Neural crest cell (in vitro differentiated cells): ENCODE measurements at places on chromosomes 2 and 18. TPM values are rescaled to one million over a fixed set of nuclear protein-coding genes. Genes with fewer than 3 reads are reported as not detected.

DNA sequence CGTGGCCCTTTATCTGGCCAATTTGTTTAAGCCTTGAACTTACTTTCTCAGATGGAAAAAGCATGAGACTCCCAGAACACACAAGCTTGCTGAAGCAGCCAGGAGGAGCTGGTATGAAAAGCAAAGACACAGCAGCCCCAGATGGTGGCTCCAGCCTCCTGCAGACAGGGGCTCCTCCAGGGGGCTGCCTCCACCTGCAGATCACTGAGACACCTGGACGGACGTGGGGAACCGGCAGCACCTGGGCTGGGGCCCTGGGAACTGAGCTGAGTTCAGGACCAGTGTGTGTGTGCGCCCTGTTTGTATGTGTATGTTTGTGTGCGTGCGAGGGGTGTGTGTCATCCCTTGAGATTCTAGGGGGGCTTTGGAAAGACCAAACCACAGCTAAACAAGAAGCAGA lies 8.6 kb downstream of the CYS1 start:
- H3K27ac ChIP-seq: no peak overlapping the region
- no peaks in the 10 kb centered on the region for H3K4me1 ChIP-seq
- no peak overlapping the region for H3K4me3 ChIP-seq
- H3K27me3 ChIP-seq: peaks cover 37% of the 10 kb centered on the region
- H3K36me3 ChIP-seq: no peaks in the 10 kb centered on the region

GRCh38 chr2:9373047-9373446 lies 50.3 kb downstream of the ITGB1BP1 start:
- H3K27me3 ChIP-seq: peaks cover 82% of the 10 kb centered on the region
- peaks cover 11% of the 10 kb centered on the region for H3K4me1 ChIP-seq
- H3K4me3 ChIP-seq: no peak overlapping the region

DNA sequence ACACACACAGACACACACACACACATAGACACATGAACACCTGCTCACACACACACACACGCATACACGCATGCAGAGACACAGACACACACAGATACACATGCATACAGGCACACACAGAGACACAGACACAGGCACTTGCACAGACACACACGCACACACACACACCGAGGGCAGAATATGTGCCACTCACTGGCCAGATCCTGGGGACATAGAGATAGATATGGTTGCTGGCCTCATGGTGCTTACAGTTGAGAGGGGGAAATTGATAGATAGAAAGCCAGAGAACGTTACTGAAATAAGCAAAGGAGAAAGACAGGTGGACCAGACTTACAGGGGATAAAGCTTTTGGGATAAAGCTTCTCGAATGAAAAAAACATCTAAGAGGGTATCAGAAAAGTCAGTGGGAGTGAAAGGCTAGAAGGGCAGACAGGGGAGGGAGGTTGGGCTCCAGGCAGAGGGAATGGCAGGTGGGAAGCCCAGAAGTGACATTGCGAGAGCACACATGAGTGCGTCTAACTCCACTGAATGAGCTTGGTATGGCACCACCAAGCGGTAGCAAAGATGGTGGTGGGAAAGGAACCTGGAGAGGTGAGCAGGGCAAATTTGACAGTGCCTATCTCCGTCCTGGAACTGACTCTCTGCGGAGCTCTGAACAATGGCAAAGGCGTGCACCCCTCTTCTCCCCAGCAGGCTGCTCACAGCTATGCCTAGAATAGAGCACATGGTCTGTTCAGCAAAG lies 390.1 kb upstream of the TRIB2 start:
- H3K4me3 ChIP-seq: no peak overlapping the region
- H3K27ac ChIP-seq: no peak overlapping the region
- H3K36me3 ChIP-seq: no peaks in the 10 kb centered on the region
- no peak for DNase-seq
- H3K27me3 ChIP-seq: no peaks in the 10 kb centered on the region

GRCh38 chr2:52613064-52613463 lies 1154.5 kb upstream of the CHAC2 start:
- no peaks in the 10 kb centered on the region for H3K27me3 ChIP-seq
- no peak overlapping the region for H3K27ac ChIP-seq
- no peak for DNase-seq
- H3K36me3 ChIP-seq: no peaks in the 10 kb centered on the region

The MAP3K19 gene
- not detected in 2 replicates for total RNA-seq

The FAM110C gene
- total RNA-seq: 0.07 and 0.09 TPM in 2 replicates

The VRK2 gene
- 21.4 TPM in 2 replicates for total RNA-seq
